ENCODE measurements at places on chromosomes 12 and 14. TPM values are rescaled to one million over a fixed set of nuclear protein-coding genes. Genes with fewer than 3 reads are reported as not detected.

The KRT82 gene
- total RNA-seq: not detected

The RAB3IP gene
- 17.0 TPM for total RNA-seq

The HRK gene
- total RNA-seq: not detected

The CLEC4C gene
- total RNA-seq: not detected

- H3K4me1 ChIP-seq: peaks cover 16% of the 10 kb centered on the region
- no peaks in the 10 kb centered on the region for H3K27me3 ChIP-seq
- no peak overlapping the region for H3K4me3 ChIP-seq
- H3K27ac ChIP-seq: no peak overlapping the region
- peaks cover 45% of the 10 kb centered on the region for H3K36me3 ChIP-seq
Measured at GRCh38 chr12:6547987-6548386, 7.9 kb downstream of the IFFO1 start.

- no peak overlapping the region for H3K4me3 ChIP-seq
- no peak overlapping the region for H3K27ac ChIP-seq
- DNase-seq: no peak
- no peaks in the 10 kb centered on the region for H3K36me3 ChIP-seq
- no peaks in the 10 kb centered on the region for H3K4me1 ChIP-seq
Measured at GRCh38 chr12:8554451-8555195, 13.9 kb upstream of the CLEC4E start.

DNA sequence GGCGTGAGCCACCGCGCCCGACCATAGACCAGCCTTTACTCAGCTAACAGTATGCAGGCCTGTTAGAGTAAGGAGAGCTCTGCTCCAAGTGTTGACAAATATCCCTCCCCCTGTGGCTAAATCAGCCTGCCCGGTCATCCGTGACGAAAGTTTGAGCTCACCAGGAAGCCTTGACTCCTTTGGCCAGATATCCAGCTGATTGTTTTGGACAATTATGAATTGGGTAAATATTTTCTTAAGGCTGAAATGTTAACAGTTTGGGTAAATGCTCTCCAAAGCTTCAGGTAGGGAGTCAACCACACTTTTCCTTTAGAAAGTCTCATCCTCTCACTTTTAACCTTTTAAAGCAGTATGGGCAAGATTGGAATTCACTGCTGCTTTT, 157.9 kb downstream of the PAWR start:
- no peak for DNase-seq
- H3K4me1 ChIP-seq: no peaks in the 10 kb centered on the region
- H3K36me3 ChIP-seq: no peaks in the 10 kb centered on the region
- H3K27me3 ChIP-seq: no peaks in the 10 kb centered on the region

GRCh38 chr14:94671870-94672444, 59.8 kb downstream of the SERPINA3 start:
- H3K27me3 ChIP-seq: peaks cover 8% of the 10 kb centered on the region
- H3K4me1 ChIP-seq: no peaks in the 10 kb centered on the region
- no peak overlapping the region for H3K27ac ChIP-seq
- H3K36me3 ChIP-seq: no peaks in the 10 kb centered on the region
- H3K4me3 ChIP-seq: no peak overlapping the region

- no peak for DNase-seq
Measured at GRCh38 chr12:56932867-56933266, 1.3 kb downstream of the SDR9C7 start.

DNA sequence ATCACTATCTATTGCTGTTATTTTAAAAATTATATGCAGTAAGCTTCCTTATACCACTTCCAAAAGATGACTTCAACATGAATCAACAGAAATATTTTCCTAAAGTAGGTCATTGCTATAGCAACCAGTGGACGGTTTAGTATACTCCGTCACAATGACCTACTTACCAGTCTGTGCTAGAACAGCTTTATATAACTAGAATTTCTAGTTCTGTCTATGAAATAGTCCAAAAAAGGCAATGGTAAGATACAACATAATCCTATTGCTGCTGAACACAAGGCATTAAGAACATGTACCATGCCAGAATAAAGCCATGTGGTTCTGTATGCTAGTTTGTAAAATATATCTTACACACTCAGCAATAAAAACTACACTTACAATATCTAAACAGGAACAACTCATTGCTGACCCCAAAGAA, 40.7 kb upstream of the MTERF2 start:
- peak overlapping the region; percentile 78 for H3K27ac ChIP-seq
- peak overlapping the region; percentile 15 for H3K4me3 ChIP-seq
- peaks cover 18% of the 10 kb centered on the region for H3K4me1 ChIP-seq
- no peaks in the 10 kb centered on the region for H3K36me3 ChIP-seq
- H3K27me3 ChIP-seq: no peaks in the 10 kb centered on the region

- H3K4me1 ChIP-seq: peaks cover 2% of the 10 kb centered on the region
- no peak overlapping the region for H3K4me3 ChIP-seq
- H3K27ac ChIP-seq: no peak overlapping the region
- no peak for DNase-seq
Measured at GRCh38 chr14:54662491-54663133, 95.7 kb downstream of the SAMD4A start.

DNA sequence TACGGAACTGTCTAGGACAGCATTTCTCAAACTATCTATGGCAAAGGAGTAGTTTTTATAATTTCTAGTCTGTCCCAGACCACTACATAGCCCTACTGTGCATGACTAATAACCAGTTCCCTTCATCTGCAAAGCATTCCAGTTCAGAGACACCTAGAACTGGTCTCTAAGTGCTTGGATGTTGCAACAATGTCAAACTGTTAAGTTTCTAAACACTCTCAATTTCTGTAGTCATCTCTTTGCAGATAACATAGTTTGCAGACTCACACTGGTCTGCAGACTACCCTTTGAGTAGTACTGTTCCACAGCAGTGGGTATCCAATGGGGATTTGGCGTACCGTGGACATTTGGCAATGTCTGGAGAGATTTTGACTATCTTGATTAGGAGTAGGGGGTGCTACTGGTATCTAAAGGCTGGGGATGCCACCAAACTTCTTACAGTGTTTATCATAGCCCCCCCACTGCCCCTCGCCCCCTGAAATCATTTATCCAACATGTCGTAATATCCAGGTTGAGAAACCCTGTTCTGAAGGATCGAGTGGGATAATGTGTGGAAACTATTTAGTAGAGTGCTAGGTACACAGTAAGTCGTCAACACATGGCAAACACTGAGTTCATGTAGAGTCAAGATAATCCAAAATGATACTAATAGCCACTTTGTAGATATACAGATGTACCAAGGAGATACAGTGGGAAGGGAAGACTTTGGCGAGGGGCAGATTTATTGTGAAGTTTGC, 1.7 kb downstream of the C12orf76 start:
- H3K27ac ChIP-seq: no peak overlapping the region
- peaks cover 16% of the 10 kb centered on the region for H3K36me3 ChIP-seq
- H3K4me1 ChIP-seq: peaks cover 57% of the 10 kb centered on the region
- peak overlapping the region; percentile 82 for H3K4me3 ChIP-seq

DNA sequence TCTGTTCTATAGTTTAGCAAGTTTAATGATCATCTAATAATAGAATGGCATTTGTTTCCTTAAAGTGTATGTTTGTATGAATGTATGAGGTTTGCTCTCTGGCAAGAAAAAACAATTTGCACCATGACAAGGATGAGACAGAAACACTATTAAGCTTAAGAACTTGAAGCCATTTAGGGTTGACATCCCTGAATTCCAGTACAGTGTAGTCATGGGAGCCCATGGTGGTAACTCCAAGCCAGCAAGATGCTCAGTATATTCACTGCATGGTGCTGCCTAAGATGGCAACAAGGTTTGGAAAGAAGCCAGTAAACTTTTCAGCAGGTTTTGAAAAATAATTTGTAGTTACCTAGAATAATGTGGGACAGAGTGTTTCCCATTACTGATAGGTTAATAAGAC, 158.6 kb downstream of the PRIMA1 start:
- H3K4me1 ChIP-seq: no peaks in the 10 kb centered on the region
- H3K36me3 ChIP-seq: no peaks in the 10 kb centered on the region
- H3K4me3 ChIP-seq: no peak overlapping the region
- DNase-seq: no peak

DNA sequence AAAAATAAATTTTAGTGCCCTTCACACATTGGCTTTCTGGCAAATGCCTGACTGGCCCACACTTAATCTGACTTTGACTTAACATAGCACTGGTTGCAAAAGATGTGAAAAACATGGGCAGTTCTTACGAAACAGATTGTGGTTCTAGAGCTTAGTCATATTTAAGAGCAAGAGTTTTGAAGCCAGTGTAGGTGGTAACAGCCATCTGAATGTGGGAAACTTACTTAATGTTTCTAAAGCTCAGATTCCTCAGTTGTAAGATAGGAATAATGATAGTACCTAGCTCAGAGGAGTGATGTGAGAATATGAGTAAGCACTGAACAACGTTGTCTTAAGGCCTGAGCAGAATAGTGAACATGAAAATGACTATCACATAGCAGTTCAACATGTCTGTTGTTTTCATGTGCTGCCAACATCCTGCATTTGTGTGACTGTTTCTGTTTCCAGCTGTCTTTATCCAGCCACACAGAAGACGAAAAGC, 262.7 kb downstream of the SYT1 start:
- no peaks in the 10 kb centered on the region for H3K27me3 ChIP-seq
- no peaks in the 10 kb centered on the region for H3K36me3 ChIP-seq
- H3K27ac ChIP-seq: no peak overlapping the region
- DNase-seq: no peak

DNA sequence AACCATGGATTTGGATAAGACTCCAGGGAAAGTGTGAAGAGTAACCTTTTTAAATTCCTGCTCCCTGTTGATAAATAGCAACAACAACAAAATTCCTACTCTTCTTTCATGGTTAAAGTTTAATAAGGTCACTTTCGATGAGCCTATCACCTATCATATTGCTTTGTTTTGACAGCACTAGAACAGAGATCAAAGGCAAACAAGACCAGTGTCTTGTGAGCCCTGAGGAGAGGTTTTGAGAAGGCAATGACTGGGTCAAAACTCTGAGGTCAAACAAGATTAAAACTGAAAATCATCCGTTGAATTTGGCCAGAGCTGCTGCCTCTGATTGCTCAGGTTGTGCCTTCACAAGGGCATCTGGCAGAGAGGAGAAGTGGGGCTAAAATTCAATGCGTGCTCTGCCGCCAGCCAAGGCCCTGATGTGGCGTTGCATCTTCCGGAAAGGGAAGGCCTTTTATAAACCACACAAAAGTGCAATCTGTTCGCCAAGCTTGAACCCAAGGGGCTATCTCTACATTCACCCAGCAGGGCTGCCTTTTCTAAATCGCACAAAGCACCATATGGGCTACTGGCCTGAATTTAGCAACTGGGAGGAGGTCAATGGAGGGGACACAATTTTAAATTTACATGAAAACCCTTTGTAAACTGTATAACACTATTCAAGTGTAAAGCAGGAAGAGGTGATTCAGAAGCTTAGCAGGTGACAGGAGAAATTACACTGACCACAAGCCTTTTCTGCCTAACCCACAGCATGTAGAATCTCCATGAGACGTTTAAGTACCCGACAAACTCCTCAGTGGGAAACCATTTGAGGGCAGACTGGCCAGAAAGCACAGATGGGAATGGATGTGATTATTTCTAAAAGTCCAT, 140.8 kb downstream of the DAD1 start:
- no peak overlapping the region for H3K4me3 ChIP-seq
- no peak overlapping the region for H3K27ac ChIP-seq
- no peak for DNase-seq
- no peaks in the 10 kb centered on the region for H3K4me1 ChIP-seq

- no peaks in the 10 kb centered on the region for H3K36me3 ChIP-seq
- no peak for DNase-seq
- H3K27me3 ChIP-seq: peaks cover 6% of the 10 kb centered on the region
- H3K4me3 ChIP-seq: no peak overlapping the region
Measured at GRCh38 chr12:84805474-84805858, 107.1 kb downstream of the SLC6A15 start.

DNA sequence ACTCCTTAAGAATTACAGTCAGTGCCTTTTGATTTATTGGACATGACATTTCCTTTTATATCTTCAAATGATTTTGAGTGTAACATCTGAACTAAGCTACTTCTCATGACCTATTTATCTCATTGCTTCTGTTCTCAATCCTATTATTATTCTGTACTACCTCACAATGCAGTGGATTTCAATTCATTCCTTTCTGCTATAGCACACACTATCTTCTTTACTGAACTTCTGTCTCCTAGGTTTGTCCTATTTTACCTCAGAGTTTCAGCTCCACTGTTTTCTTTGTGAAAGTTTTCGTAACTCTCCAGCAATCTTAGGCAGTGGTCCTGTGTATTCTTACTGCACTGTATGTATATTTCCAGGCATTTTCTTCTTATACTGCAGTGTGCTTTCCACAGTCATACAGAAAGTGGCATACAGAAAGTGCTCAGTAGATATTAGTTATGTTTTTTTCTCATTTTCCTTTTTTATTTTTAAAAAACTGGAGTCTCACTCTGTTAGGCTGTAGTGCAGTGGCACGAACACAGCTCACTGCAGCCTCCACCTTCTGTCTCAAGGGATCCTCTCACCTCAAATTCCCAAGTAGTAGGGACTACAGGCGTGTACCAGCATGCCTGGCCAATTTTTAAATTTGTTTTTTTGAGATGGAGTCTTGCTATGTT, 368.6 kb upstream of the RGS6 start:
- no peak overlapping the region for H3K4me3 ChIP-seq
- no peak overlapping the region for H3K27ac ChIP-seq
- H3K27me3 ChIP-seq: no peaks in the 10 kb centered on the region
- no peak for DNase-seq
- peaks cover 12% of the 10 kb centered on the region for H3K4me1 ChIP-seq

DNA sequence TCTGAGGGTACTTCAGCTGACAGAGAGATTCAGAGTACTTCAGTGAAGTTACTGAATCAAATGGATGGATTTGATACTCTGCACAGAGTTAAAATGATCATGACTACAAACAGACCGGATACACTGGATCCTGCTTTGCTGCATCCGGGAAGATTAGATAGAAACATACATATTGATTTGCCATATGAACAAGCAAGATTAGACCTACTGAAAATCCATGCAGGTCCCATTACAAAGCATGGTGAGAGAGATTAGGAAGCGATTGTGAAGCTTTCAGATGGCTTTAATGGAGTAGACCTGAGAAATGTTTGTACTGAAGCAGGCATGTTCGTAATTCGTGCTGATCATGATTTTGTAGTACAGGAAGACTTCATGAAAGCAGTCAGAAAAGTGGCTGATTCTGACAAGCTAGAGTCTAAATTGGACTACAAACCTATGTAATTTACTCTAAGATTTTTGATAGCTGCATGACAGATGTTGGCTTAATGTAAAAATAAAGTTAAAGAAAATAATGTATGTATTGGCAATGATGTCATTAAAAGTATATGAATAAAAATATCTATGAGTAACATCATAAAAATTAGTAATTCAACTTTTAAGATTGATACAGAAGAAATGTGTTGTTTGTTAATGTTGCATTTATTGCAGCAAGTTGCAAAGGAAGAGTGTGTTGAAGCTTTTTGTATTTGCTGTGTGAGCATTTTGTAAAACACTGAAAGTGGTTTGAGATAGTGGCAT, 136.1 kb upstream of the RAP1B start:
- no peak for DNase-seq
- no peaks in the 10 kb centered on the region for H3K27me3 ChIP-seq
- H3K36me3 ChIP-seq: peaks cover 36% of the 10 kb centered on the region
- H3K4me3 ChIP-seq: no peak overlapping the region

DNA sequence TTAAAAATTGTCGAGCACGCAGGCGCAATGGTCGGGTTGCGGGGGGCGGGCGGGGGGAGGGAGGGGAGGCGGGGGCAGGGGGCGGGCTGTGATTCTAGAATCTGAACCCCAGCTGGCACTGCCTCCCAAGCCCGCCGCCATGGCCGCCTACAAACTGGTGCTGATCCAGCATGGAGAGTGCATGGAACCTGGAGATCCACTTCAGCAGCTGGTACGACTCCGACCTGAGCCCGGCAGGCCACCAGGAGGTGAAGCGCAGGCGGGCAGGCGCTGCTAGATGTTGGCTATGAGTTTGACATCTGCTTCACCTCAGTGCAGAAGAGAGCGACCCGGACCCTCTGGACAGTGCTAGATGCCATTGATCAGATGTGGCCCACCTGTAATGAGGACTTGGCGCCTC, 118.4 kb downstream of the NTN4 start:
- no peak overlapping the region for H3K4me3 ChIP-seq
- DNase-seq: no peak
- H3K36me3 ChIP-seq: no peaks in the 10 kb centered on the region
- H3K27me3 ChIP-seq: peaks cover 4% of the 10 kb centered on the region
- no peaks in the 10 kb centered on the region for H3K4me1 ChIP-seq

Data from activated CD4-positive, alpha-beta memory T cell treated with anti-CD3 and anti-CD28 coated beads, Interleukin-2, amount 10 ng/mL, durations not matched to agents 7 days and 5 days (primary cell).